Activated effector memory CD4-positive, alpha-beta T cell treated with anti-CD3 and anti-CD28 coated beads, Interleukin-2, amount 50 U/mL, for 16 hours (primary cell): ENCODE measurements at places on chromosomes 7 and 10.

- DNase-seq: peak; percentile 68
Measured at GRCh38 chr7:150379441-150380379, 580 bp downstream of the ZNF775 start.

DNA sequence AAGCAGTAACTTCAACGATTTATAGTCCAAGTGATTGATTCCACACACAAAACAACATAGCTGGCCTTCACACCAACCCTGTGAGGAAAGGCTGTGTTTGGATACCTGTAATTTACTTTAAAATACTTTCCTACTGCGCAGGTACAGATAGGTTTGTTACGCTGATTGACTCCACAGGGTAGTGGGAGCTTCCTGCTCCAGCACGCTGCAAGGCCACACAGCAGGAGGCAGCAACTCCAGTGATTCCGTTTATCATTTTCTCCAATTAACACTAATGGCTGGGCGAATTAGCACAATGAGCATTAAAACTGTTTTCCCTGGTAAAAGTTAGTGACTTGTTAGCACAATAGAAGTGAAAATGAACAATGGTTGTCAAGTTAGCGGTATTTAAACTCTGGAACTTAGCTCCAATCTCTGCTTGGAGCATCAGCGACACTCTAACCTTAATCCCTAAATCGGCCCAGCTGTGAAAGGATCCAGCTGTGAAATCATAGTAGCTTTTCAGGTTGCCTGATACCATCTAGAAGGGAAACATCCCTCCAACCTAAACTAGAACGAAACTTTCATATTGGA, 959 bp downstream of the DCLRE1C start:
- DNase-seq: no peak

DNA sequence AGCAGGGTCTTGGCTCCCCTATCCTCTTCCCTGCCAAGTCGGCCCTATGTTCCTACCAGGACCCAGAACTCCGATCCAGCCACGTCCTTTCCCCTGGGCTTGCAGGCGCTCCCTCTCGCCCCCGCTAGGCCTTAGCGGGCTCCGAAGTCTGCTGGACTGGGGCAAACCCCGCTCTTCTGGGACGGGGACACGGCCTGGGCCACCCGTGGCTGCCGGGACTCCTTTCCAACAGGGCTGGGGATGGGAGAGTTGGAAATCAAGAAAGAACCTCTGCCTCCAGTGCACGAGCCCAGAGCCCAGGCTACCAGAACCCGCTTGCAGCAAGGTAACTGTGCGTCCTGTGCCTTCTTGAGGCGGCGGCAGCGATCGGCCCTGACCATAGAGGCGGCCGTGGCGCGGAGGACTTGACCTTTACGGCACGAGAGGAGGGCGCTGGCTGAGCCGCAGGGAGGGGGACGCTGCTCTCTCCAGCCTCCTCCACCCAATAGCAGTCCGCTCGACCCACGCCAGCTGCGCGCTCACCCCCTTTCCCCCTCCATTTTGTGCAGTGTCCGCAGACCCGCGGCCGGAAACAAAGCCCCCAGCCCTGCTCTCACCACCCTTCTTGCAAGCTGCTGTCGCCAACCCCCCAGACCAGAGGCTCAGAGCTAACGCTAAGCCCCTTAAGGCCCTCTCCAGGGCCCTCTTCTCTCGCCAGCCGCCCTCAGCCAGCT, 7.0 kb upstream of the HOXA11 start:
- peak; percentile 61 for DNase-seq

DNA sequence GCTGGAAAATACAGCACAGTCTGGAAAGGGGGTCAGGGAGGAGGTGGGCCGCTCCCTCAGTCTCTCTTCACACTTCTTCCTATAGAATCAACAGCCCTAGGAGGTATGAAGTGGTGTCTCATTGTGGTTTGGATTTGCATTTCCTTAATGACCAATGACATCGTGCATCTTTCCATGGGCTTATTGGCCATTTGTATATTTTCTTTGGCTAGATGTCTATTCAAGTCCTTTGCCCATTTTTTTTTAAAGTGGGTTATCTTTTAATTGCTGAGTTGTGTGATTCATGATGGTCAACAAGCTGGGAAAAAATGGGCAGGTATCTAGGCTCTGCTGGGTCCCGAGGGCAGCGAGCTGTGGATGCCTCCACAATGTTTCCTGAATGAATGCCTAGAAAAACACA, 29.1 kb downstream of the TMEM130 start:
- DNase-seq: no peak

GRCh38 chr7:47428052-47428767, 153.7 kb downstream of the TNS3 start:
- no peak for DNase-seq

DNA sequence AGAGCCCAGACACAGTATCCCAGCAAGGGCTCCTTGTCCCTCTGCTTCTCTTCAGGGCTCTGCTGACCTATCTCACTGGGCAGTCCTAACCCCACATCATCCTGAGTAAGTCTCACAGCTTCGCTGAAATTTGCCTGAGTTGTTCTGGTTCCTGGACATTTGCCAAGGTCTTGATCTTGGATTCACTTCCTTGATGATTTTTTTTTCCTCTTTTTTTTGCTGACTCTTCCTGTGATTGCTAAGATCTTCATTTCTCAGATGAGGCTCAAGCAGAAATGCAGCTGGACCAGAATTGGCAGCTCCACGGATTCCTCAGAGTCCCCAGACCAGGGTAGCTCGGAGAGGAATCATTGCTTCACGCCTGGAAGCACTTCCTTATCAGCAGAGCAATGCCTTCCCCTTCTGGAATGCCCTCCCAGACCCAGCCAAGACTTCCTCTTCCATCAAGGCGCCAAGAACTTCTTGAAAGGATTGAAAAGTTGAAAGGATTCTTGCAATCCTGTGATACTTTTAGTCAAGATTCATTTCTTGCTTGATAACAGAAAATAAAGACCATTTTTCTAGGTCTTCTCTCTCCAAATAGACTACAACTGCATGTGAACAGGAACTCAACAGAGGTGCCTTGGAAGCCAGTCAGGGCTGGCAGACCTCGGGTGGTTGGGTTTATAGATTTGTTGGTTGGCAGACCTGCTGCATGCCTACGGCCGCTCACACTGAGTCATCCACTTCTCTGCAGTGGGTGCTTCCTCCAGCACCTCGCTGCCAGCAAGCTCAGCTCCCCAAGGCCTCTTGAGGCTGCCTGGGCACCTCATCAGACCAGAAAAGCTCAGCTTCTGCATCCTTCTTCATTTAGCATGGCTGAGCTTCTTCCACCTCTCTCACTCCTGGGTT, 8.8 kb upstream of the AFAP1L2 start:
- DNase-seq: no peak

- DNase-seq: no peak
Measured at GRCh38 chr10:104143829-104144228, 21.9 kb downstream of the SFR1 start.

GRCh38 chr10:114042895-114043531, 653 bp upstream of the ADRB1 start:
- peak; percentile 64 for DNase-seq

DNA sequence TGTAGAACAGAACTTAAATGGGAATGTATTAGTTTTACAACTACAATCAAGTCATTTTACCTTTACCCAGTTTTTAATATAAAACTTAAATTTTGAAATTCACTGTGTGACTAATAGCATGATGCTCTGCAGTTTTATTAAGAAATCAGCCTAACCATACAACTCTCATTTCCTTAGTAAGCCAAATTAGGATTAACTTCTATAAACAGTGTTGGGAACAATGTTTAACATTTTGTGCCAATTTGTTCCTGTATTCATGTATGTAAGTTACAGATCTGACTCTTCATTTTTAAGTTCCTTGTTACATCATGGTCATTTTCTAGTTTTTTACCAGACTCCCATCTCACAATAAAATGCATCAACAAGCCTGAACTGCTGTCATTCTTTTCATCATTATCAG, 209.8 kb downstream of the ZEB1 start:
- DNase-seq: no peak

DNA sequence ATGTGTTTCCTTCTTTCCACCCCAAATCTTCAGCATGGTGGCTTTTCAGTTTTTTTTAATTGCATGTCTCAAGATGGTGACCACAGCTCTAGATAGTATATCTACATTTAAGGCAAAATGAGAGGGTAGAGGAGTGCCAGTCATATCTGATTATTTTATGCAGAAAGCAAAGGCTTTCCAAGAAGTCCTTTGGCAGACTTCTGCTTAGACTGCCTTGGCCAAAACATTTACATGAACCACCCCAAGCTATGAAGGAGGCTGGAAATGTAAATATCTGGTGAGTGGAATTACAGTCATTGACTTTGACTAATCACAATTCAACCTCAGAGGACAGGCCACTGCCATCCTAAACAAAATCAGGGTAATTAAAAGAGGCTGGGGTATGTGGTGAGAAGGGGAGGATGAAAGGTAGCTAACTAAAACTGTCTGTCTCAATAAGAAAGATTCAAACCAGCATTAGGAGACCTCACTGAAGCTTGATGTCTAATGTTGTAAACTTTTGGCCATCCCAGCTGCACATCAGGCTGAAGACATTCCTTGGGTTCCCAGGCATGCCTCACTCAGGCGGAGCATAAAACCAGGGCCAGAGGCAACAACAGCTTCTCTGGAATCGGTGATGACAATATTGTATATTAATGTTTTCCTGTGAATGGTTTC, 53.4 kb downstream of the PPP1R3C start:
- no peak for DNase-seq

DNA sequence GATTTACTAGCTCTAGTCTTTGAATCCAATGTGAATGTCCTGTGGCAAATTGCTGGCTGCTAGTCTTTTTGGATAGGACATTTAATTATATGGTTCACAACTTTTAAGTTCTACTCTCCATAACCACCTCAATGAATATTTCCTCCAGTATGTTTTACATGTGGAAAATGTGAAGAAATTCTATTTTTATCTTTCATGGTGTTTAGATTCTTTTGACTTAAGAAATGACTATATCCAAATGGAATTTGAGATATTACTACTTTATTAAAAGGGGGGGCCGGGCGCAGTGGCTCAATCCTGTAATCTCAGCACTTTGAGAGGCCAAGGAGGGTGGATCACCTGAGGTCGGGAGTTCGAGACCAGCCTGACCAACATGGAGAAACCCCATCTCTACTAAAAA, 202.0 kb downstream of the ARL4A start:
- DNase-seq: no peak

DNA sequence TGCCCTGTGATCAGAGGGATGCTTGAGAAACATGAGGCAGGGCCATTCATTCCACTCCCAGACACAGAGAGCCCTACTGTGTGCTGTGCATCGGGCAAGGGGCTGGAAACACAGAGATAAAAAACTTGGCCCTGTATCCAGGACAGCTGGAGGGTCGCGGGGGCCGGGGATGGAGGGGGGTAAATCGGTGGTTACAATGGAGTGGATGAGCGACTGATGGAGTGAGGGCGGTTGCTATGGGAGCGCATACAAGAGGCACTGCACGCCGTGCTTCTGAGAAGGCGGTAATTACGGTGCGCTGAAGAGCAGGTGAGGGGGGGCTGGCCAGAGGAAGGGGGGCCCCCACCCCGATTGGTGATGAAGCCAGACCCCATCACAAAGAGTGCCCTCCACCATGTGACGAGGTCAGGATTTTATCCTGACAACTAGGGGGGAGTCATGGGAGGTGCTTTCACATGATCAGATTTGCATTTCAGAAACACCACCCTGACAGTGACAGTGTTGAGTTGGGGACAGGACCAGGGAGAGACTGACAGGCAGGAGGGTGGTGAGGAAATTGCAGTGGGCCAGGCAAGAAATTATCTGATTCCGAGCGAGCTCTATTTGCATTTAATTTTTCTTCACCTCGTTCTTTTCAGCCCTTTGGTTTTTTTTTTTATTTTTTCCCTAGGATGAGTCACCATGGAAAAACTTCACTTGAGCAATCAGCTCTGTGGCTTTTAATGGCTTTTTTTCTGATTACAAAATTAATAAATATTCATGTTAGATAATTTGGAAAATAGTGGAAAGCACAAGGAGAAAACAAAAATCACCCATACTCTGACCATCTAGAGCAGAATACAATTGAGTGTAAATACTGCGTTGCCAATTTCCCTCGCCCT, 7.8 kb downstream of the CPA5 start:
- DNase-seq: no peak

DNA sequence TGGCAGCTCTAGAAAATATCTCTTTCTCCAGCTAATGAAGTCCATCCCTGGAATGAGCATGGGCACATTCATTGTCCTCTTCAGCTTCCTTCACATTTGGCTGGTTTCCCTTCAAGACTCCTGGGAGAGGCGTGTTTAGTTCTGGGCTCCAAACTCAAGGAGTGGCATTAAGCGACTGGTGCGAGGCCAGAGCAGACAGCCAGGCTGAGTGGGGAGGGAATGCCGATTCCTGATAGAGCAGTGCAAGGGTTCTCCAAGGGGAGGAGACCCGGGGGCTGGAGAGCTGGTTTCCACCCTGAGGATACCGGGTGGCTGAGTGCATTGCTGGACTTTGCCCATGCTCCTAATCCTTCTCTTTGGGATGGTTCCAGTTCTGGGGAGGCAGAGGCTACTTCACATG, 372.1 kb downstream of the RPS24 start:
- DNase-seq: no peak

- no peak for DNase-seq
Measured at GRCh38 chr7:135719688-135720087, 8.3 kb downstream of the SLC13A4 start.

DNA sequence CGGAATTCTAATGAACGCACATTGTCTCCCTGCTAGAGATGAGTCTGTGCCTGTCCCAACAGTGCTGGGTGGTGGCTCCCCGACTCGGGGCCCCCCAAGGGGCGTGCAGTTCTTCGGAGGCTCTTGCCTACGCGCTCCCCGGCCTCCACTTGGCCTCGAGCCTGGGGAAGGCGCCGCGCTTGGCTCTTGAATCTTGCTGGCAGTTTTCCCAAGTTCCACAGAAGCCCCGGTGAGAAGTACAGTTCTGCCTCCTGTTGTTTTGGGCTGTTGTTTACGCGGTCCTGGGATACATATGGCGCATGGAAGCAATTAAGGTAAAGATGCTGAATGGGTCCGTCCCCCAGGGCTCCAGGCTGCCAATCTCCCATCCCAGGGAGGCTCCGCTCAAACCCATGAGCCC, 32.6 kb upstream of the UNCX start:
- no peak for DNase-seq

- DNase-seq: no peak
Measured at GRCh38 chr10:76874176-76874575, 763.4 kb downstream of the KCNMA1 start.

DNA sequence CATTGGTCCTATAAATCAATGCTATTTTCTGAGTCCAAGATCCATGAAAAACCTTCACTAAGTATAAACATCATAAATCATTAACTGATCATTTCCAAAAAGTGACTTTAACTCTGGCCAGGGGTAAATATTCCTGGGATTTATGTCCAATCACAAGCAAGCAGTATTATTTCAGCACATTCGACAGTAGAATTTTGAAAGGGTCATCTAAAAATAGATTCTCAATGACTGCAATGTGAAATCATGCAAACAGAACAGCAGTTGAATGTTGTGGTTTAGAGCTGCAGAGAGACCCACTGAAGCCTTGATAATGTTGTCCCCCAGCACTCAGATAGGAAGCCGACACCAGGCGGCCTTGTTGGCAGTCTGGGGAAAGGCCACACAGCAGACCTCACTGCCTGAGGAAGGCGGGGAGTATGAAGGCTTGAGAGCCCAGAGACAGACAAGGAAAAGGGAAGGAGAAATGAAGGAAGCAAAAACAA, 38.1 kb downstream of the FAM107B start:
- DNase-seq: no peak

- DNase-seq: no peak
Measured at GRCh38 chr7:72781161-72781560, 46.8 kb downstream of the TYW1B start.
